Type B pancreatic cell (in vitro differentiated cells): ENCODE measurements at places on chromosomes 1 and 21. TPM values are rescaled to one million over a fixed set of nuclear protein-coding genes. Genes with fewer than 3 reads are reported as not detected.

- no peak for DNase-seq
Measured at GRCh38 chr1:89881415-89882058, 60.7 kb downstream of the LRRC8D start.

DNA sequence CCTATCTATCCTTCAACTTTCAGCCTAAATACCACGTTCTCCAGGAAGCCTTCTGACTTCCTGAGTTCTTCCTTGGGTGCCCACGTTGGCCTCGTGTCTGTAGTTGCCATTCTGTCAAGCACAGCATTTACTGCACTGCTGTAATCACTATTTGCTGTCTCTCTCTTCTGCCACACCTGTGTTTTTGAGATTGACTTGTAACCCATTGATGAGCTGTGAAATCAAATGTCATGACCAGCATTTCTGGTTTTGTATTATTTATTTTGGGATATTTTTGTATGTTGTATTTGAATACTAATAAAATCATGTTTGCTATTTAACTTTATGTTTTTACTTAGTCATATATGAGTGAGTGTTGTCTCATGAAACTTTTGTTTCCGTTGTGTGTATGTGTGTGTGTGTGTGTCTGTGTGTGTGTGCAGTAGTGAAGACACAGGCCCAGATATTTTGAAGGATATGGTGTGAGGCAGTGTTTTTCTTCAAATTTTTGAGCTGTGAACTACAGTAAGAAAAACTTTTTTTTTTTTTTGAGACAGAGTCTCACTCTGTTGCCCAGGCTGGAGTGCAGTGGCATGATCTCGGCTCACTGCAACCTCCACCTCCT is 126.2 kb upstream of the SERBP1 start:
- no peak for DNase-seq

Gene PTGFR
- 0.36 TPM in 1 of 2 replicates, not detected in the other for total RNA-seq

Gene HMGCS2
- total RNA-seq = 19.1 and 34.7 TPM in 2 replicates

DNA sequence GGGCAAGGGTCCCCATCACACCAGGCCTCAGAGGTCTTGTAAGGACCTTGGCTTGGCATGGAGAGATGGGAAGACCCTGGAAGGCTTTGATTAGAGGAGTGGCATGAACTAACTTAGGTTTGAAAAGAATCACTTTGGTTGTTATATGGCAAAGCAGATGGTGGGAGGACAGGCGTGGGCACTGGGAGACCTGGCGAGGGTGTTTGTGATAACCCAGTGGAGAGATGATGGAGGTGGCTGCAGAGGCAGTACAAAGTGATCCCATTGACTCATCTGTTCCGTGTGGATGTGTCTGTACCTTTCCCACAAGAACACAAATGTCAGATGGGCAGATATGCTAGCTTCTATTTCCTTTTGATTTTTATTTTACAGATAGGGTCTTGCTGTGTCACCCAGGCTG is 168.3 kb downstream of the SLC35F3 start:
- no peak for DNase-seq
